ENCODE measurements at places on chromosomes 2 and 18.

DNA sequence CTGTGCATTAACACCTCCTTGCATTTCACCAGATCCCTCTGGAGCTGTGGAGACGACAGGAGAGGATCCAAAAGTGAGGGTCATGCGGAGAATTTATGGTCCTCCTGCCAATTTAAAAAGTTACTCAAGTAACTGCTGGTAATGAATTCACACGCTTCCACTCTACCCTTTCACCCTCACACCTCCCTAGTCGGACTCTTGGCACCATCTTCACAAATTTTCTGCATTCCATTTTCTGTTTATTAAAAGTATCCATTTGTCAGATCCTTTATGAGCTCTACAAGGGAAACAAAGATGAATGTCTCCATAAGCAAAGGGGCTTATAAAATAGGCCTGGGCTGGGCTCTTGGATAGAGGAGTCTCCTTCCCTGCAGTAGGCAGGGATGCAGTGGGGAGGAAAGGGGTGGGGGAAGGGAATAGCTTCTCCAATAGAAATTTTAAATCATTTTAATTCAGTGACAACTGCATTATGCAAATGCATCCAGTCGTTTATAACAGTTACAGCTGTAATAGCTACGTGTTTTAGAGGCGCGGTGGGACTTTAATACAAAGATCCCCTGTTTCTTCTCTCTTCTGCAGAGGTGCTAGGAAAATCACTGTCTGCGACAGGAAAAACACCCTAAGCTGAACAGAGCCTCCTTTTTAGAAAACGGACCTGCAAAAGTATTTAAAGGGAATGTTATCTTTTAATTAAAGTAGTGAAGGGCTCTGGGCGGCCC is 132.2 kb downstream of the EPHA4 start:
- no peak for DNase-seq

DNA sequence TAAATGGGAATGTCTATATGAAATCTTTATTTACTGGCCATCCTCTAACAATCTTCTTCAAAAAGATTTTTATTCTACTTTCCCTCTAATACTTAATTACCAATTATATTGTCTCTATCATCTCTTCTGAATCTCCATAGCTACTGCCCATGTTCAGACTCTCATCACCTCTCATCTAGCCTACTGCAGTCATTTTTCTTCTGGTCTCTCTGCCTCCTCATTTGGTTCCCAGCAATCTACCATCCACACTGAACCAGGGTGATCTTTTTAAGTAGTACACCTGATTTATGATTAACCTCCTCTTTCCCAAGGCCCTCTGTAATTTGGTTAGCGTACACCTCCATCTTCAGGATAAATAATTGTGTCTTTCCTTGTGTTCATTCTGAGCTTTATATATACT is 57.6 kb downstream of the NCKAP1 start:
- DNase-seq = no peak

DNA sequence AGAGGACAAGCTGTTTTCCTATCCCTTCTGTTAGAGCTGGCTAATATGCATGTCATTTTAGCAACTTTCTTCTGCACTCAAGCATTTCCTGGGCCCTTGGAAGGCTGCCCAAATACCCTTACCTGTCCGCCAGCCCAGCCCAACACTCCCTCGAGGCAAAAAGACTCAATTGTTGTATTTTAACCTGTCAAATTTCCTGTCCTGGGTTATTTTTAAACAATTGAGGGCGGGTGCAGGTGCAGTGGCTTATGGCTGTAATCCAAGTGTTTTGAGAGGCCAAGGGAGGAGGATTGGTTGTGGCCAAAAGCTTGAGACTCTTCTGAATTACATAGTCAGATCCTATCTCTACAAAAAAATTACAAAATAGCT is 125.0 kb upstream of the ARHGAP28 start:
- no peak for DNase-seq

- no peak for DNase-seq
Observed at GRCh38 chr18:25166113-25166512, 185.9 kb downstream of the ZNF521 start.

DNA sequence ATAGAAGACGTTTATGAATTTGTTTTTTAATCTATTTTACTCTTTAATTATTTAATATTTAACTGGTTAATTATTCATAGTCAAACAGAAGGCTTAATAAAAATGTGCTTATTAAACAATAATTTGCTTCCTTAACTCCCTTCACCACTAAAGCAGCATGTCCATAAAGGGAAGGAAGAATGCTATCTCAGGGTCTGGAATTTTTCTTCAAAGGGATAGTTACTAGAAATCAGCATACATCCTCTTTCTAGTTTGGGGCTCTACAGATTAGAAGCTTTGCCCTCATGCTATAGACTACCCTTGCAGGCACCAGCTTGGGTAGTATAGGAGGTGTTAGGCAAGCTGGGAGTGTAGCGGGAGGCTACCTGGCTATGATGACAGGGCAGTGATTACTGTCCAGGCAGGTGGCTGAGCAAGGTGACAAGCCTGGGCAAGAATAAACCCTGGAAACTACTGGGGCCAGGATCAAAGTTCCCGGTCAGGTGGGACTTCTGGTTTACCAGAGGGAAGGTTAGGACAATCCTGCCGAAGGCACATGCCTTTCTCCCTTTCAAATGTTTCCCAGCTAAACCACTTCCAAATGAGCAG is 276.0 kb upstream of the REV1 start:
- DNase-seq = no peak

All from SW 1271 (cell line).